Activated CD8-positive, alpha-beta memory T cell treated with anti-CD3 and anti-CD28 coated beads for 1 hour (primary cell): ENCODE measurements at places on chromosomes 6 and 20.

DNA sequence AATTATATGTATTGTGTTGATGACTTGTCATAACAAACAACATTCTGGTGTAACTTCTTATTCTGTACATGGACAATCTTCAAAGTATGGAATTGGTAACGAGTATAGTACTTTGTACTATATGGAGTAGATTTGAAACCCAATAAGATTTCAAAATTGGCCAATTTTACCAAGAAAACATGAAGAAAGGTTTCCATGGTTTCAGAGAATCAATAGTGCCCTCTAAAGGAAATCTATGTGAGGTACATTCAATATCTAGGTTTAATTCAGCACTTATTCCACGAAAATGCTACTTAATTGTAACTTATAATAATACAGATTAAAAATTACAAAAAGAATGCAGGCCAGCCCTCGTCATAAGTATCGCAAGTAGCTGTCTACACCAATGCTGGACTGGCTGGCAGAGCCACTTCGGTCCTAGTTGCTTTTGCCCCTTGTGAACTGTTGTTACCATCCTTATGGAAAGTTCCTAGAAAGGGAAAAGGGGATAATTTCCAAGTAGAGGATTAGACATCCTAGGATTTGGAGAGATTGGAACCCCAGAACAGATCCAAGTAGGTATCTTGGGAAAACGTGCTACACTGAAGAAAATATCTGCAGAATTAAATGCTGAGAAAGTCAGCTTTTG, 70.9 kb downstream of the LCA5 start:
- DNase-seq, result no peak

DNA sequence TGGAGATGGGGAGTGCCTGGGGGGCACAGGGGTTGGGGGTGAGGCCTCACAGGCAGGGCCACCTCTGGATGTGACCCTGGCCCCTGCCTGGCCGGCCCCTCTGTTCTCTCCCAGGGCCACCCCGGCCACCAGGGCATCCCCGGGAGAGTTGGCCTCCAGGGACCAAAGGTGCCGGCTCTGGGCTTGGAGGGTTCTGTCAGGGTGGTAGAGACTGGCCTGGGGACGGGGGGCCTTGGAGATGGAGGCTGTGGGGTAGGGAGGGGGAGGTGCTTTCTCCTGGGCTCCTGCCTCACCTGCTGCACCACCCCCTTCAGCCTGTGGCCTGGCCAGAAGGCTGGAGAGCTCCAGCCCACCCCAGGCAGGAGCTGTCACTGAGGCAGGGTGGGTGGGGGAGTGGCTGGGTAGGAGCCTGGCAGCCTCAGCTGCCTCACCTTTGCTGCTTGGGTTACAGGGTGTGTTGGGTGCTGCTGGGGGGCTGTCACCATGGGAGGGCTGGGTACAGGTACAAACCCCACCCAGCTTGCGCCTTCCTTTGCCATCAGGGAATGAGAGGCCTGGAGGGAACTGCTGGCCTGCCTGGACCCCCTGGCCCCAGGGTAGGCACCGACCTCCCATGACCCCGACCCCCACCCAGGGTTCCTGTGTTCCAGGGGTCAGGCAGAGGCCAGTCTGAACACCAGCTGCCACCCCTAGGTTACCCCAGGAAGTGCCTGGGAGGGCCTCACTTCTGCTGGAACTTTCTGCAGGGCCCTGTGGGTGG, 32.7 kb downstream of the COL20A1 start:
- no peak for DNase-seq

- DNase-seq, result no peak
These were observed 49.8 kb downstream of the HNF4A start for GRCh38 chr20:44405257-44405656.

GRCh38 chr6:53646606-53647005, 18.9 kb downstream of the KLHL31 start:
- no peak for DNase-seq

DNA sequence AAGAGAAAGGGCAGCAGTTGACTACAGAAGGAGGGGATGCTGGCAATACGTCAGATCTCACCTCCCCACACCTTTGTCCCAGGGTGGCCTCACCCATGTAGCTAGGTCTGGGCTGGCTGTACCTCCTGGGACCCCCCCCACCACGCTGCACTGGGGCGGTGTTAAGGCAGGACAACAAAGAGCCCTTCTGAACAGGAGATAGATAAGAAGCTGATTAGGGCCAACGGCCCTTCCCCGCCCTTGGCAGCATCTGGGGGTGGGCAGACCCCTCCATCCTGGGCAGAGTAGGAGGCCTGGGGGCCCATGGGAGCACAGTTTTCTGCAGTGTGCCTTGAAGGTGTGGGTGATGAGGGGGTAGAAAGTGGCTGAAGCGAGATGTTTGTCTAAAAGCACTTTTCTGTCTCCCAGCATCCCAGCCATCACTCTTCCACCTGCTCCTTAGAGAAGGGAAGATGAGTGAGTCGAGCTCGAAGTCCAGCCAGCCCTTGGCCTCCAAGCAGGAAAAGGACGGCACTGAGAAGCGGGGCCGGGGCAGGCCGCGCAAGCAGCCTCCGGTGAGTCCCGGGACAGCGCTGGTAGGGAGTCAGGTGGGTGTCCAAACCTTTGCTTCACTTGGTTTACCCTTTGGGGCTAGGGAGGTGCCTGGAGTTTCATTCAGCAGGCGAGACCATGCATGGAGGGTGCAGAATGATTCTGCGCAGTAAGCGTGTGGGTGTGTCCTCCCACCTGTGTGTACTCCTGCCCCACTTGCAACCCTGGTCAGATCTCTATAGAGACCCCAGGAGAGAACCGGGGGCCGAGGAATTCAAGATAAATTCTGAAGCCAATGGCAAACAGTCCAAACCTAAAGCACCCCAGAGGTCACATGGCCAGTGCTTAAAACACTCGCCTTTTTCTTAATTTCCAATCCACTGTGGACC, 3.9 kb downstream of the HMGA1 start:
- no peak for DNase-seq

DNA sequence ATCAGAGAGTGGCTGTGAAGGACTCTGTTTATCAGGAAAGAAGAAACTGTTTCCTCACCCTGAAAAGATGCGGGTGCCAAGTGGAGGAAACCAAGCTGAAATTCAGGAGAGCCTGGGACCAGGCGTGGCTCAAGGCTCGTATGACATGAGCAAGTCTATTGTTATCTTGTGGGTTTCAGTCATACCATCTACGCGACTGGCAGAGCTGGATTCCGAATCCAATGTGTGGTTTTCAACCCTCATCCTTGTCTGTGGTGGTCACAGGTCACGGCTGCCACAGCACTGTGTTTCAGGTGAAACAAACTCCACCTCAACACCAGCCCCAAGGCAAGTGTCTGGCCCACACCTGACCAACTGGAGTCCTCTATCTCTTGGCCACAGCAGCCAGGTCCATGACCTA, 9.1 kb downstream of the MC3R start:
- no peak for DNase-seq
